ENCODE measurements at places on chromosomes 12 and 14. TPM values are rescaled to one million over a fixed set of nuclear protein-coding genes. Genes with fewer than 3 reads are reported as not detected.

DNA sequence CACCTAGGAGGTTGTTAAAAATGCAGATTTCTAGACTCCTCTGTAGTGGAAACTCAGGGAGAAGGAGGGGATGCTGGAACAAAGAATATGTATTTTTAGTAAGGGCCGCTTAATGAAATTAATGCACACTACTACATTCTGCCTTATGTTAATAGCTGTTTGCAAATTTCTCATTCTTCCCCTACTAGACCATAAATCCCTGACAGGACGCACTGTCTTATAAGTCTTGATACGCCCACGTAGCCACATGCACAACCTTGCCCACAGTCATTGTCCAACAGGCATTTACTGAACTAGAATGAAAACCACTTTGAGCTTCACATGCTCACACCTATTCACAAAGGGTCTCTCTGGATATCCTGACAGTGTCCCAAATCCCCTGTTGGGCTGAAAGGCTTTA lies 10.5 kb downstream of the KRT2 start:
- H3K27me3 ChIP-seq = no peaks in the 10 kb centered on the region
- no peaks in the 10 kb centered on the region for H3K4me1 ChIP-seq
- H3K27ac ChIP-seq = no peak overlapping the region
- H3K36me3 ChIP-seq = no peaks in the 10 kb centered on the region

LRRK2 gene
- 491 TPM for total RNA-seq

- H3K27ac ChIP-seq = peak overlapping the region; percentile 74
- no peaks in the 10 kb centered on the region for H3K27me3 ChIP-seq
- no peak overlapping the region for H3K4me3 ChIP-seq
- H3K4me1 ChIP-seq = no peaks in the 10 kb centered on the region
- peaks cover 10% of the 10 kb centered on the region for H3K36me3 ChIP-seq
- DNase-seq = no peak
Measured at GRCh38 chr12:12836571-12836970, 23.4 kb downstream of the DDX47 start.

DNA sequence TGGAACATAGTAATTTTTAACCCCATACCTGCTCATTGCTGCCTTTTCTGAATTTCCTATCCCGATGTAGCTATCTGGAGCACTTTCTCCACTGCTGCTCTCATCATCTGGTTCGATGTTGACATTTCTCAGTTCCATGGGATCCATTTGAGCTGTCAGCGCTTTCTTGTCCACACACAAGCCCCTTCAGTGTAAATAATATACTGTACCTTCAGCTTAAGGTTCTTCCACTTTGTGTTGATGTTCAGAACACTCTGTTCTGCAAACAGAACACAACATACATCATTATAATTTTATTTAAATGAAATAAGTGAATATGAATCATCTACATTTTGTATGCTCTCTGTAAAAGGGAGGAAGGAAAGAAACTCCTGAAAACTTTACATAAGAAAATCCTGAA lies 32.9 kb downstream of the SLC38A4 start:
- no peak overlapping the region for H3K27ac ChIP-seq
- no peak overlapping the region for H3K4me3 ChIP-seq
- H3K36me3 ChIP-seq = no peaks in the 10 kb centered on the region
- no peaks in the 10 kb centered on the region for H3K27me3 ChIP-seq
- H3K4me1 ChIP-seq = no peaks in the 10 kb centered on the region

- no peaks in the 10 kb centered on the region for H3K36me3 ChIP-seq
- no peak for DNase-seq
- no peaks in the 10 kb centered on the region for H3K27me3 ChIP-seq
- no peak overlapping the region for H3K4me3 ChIP-seq
Measured at GRCh38 chr12:11711651-11712327, 62.3 kb downstream of the ETV6 start.

DNA sequence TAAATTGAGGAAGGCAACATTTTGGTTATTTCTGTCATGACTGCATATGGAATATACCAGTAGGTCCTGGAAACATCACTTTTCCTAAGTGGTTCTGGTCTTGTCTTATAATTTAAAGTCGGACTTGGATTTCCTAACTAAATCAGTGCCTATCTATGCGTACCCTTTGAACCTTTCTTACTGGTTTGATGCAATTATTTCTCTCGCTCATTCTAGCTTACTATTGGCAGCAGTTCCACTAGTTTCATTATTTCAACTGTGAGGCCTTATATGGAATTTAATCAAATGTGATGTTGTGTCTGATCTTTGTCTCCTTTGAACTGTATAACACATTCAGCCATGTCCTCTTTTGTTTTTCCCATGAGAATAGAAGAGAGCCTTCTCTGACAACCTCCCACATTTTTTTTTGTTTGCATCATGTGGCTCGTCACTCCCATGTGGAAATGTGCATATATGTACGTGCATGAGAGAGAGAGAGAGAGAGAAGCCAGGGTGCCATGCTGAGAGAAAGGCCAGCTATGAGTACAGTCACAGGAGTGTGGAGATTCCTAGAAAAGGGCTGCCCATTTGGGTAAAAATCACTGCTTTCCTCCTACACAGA lies 48.0 kb downstream of the AKAP6 start:
- no peak for DNase-seq
- no peak overlapping the region for H3K27ac ChIP-seq
- H3K27me3 ChIP-seq = no peaks in the 10 kb centered on the region
- no peaks in the 10 kb centered on the region for H3K36me3 ChIP-seq
- H3K4me3 ChIP-seq = no peak overlapping the region

DNA sequence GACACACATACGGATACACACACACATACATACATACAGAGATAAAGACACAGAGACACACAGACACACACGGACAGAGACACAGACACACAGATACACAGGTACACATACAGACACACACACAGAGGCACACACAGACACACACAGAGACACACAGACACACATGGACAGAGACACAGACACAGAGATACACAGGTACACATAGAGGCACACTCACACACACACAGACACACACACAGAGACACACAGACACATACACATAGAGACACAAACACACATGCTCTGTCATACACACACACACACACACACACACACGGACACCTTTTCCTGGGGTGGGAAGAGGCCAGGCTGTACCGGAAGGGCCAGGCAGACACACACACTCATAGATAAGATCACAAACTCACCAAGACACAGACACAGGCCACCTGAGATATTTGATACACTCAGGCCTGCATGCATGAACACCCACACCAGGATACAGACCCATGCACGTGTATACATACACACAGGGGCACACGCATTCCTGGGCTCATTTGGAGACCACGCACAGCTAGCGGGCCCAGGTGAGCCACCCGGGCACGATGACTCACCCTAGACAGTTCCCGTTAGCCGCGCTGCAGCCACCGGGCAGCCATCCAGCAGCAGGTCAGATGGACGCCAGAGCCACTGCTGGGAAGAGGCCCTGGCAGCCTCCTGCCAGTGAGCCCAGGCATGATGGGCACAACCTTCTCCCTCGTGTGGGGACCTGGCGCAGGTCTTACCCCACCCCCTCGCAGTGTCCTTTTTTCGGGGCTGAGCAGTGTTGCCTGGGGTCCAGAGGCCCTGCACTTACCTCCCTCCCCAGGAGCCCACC lies 1.8 kb upstream of the AHNAK2 start:
- no peaks in the 10 kb centered on the region for H3K36me3 ChIP-seq
- H3K4me1 ChIP-seq = peaks cover 39% of the 10 kb centered on the region
- H3K27me3 ChIP-seq = peaks cover 9% of the 10 kb centered on the region
- no peak overlapping the region for H3K27ac ChIP-seq
- DNase-seq = peak; percentile 83

- peaks cover 3% of the 10 kb centered on the region for H3K36me3 ChIP-seq
- no peaks in the 10 kb centered on the region for H3K27me3 ChIP-seq
- peaks cover 12% of the 10 kb centered on the region for H3K4me1 ChIP-seq
- peak overlapping the region; percentile 82 for H3K27ac ChIP-seq
Measured at GRCh38 chr12:94173660-94174265, 25.4 kb downstream of the PLXNC1 start.

- DNase-seq = no peak
- no peak overlapping the region for H3K4me3 ChIP-seq
- no peak overlapping the region for H3K27ac ChIP-seq
- H3K36me3 ChIP-seq = no peaks in the 10 kb centered on the region
Measured at GRCh38 chr12:29945904-29946303, 162.2 kb upstream of the TMTC1 start.

DNA sequence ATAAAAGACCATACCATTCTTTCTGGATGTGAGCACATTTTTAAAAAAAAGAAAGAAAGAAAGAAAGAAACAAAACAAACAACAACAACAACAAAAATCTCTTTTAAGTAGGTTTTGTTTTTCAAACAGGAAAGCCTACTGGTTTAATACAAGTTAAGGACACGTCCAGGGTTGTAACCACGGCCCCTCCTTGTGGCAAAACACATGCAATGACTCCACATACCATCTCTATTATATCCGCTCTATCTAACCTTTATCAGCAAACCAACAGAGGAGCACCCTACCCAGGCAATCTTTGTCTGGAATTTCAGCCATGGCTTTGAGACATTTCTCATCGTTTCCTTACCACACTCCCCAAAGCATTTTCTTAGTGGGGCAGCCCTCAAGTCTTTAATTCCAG lies 360.5 kb upstream of the TMPO start:
- H3K27me3 ChIP-seq = no peaks in the 10 kb centered on the region
- no peak for DNase-seq
- H3K27ac ChIP-seq = no peak overlapping the region
- no peak overlapping the region for H3K4me3 ChIP-seq
- no peaks in the 10 kb centered on the region for H3K4me1 ChIP-seq

IGFBP6 gene
- total RNA-seq = 44.4 TPM

DNA sequence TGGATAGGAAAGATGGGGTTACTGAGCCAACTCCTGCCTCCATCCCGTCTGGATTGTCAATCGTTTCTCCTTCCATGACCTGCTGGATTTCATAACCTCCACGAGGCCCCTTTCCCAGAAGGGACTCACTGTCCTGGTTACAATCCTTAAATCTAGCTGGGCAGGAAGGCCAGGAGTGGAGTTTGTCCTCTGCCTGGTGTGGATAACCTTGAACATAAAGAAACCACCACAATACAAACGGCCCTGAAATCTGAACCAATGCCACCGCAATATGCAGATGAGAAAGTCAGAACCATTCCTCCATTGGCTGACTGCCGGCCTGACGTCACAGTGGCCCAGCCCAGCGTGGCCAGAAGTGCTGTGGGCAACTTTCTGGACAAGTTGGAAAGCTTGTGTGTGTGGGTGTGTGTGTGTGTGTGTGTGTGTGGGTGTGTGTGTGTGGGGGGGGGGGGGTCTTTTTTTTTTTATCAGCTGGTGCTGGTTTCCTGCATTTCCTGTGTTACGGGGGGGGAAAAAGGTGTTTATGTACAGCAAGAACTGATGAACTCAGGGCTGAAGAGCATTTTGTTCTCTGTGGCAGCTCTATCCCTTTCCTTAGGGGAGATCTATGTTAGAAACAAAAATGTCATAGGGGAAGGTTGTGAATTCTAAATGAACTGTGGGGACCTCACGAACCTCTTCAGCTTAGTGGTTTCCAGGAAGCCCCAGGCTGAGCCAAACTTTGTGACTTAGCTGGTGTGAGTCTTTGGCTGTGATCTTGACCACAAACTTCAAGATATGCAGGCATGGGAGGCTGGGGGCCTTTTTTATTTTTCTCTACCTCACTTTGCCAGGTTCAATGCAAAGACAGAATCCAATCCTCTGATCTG lies 81.6 kb upstream of the MED13L start:
- DNase-seq = peak; percentile 94
- peaks cover 19% of the 10 kb centered on the region for H3K4me1 ChIP-seq
- H3K27ac ChIP-seq = peak overlapping the region; percentile 83
- H3K4me3 ChIP-seq = no peak overlapping the region

GRCh38 chr14:86221000-86221399 lies 691.1 kb downstream of the FLRT2 start:
- no peak overlapping the region for H3K27ac ChIP-seq
- H3K4me1 ChIP-seq = no peaks in the 10 kb centered on the region
- no peak overlapping the region for H3K4me3 ChIP-seq
- H3K36me3 ChIP-seq = no peaks in the 10 kb centered on the region

DNA sequence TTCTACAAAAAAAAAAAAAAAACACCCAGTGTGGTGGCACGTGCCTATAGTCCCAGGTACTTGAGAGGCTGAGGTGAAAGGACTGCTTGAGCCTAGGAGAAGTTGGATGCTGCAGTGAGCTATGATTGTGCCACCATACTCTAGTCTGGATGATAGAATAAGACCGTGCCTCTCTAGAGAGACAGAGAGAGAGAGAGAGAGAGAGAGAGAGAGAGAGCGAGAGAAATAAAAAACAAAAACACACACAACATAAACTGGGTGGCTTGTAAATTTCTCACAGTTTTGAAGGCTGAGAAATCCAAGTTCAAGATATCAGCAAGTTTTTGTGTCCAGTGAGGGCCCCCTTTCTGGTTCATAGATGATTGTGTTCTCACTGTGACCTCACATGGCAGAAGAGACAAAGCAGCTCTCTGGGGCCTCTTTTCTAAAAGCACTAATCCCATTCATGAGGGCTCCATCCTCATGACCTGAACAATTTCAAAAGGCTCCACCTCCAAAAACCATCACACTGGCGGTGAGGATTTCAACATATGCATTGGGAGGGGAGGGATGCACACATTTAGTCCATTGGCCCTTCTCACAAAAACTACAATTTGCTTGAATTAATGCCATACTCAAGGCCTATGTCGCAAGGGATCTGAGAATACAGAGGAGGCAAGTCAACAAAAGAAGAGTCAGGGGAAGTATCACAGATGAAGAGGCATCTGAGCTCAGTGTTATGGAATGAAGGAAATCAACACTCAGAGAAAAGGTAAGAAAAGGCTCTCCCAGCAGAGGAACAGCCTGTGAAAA lies 94.9 kb downstream of the PPM1H start:
- H3K4me1 ChIP-seq = peaks cover 4% of the 10 kb centered on the region
- H3K36me3 ChIP-seq = no peaks in the 10 kb centered on the region
- H3K27ac ChIP-seq = no peak overlapping the region
- H3K4me3 ChIP-seq = no peak overlapping the region

DNA sequence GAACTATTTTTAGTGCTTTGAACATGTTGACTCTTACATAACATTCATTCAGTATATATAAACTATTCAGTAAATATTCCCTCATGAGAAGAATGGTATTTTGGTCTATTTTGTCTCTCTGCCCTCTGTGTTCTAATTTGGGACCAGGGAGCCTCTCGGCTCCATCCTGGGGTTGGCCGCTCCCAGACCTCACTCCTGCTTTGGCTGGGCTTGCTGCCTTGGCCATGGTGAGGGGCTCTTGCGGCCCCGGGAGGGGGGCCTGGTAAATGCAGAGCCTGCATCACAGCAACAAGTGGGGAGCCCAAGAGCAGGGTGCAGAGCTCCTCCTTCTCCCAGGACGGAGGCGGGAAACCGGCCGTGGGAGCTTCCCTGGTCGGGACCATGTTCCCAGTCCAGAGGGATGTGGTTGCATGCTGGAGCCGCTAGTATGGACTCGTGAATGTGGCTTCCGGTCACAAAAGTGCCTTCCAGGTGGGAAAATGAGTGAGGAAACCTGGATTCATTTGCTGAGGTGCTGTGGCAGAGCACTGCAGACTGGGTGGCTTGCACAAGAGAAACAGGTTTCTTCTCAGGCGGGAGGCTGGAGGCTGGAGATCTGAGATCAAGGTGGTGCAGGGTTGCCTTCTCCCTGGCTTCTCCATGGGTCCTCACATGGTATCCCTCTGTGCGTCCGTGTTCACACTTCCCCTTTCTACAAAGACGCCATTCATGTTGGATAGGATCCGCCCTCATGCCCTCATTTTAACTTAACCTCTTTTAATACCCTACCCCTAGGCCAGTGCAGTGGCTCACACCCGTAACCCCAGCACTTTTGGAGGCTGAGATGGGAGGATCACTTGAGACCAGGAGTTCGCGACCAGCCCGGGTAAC lies 250.2 kb downstream of the CACNA1C start:
- H3K36me3 ChIP-seq = no peaks in the 10 kb centered on the region
- no peaks in the 10 kb centered on the region for H3K27me3 ChIP-seq
- no peak overlapping the region for H3K4me3 ChIP-seq
- H3K27ac ChIP-seq = no peak overlapping the region
- H3K4me1 ChIP-seq = no peaks in the 10 kb centered on the region

- H3K27me3 ChIP-seq = no peaks in the 10 kb centered on the region
- peaks cover 96% of the 10 kb centered on the region for H3K36me3 ChIP-seq
- peaks cover 52% of the 10 kb centered on the region for H3K4me1 ChIP-seq
- no peak overlapping the region for H3K4me3 ChIP-seq
Measured at GRCh38 chr14:75441728-75442127, 13.9 kb downstream of the JDP2 start.

Data from upper lobe of left lung (tissue), 6 donors.